ENCODE measurements at places on chromosomes 16 and 17.

- H3K4me1 ChIP-seq: no peaks in the 10 kb centered on the region
- no peak for DNase-seq
- peaks cover 26% of the 10 kb centered on the region for H3K27me3 ChIP-seq
- H3K4me3 ChIP-seq: no peak overlapping the region
Observed at GRCh38 chr17:4607773-4608187, 23.5 kb downstream of the SMTNL2 start.

DNA sequence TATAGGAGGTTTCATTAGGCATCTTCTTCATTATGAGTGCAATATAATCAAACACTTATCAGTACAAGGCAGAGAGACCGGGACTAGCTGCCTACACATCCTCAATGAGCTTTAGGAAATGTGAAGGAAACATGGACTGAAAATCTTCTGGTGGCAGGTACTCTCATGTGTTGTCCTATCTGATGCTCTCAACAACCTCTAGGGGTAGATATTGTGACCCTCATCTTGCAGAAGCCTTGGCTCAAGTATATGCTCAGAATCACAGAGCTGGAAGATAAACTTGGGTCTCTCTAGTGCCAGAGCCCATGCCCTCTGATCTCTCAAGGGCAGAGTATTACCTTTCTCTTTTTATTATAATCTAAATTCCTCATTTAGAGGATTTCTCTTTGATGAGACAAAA, 181.6 kb upstream of the C17orf78 start:
- no peaks in the 10 kb centered on the region for H3K27me3 ChIP-seq
- no peaks in the 10 kb centered on the region for H3K4me1 ChIP-seq
- H3K27ac ChIP-seq: no peak overlapping the region
- no peak for DNase-seq

DNA sequence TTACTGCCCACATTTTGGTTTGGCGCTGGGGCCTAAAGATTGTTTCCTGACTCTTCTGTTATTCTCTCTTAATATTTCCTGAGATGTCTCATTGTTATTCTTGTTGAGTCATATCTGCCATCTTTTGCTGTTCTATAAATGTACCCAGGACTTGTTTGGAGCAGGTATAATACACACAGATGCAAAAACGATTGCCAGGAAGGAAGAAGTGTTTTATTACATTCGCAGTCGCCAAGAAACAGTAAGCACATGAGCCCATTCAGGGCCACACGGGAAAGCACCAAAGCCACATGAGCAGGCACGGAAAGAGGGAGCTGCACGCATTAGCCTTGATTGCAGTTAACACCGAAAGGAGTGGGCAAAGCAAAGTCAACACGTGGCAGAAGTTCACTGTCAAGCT, 70.2 kb downstream of the ARHGAP44 start:
- no peak overlapping the region for H3K4me3 ChIP-seq
- no peaks in the 10 kb centered on the region for H3K36me3 ChIP-seq
- H3K27me3 ChIP-seq: no peaks in the 10 kb centered on the region
- no peaks in the 10 kb centered on the region for H3K4me1 ChIP-seq
- DNase-seq: no peak

- H3K4me3 ChIP-seq: no peak overlapping the region
- H3K27ac ChIP-seq: no peak overlapping the region
- H3K4me1 ChIP-seq: no peaks in the 10 kb centered on the region
- H3K36me3 ChIP-seq: no peaks in the 10 kb centered on the region
Observed at GRCh38 chr17:73137376-73137775, 27.4 kb upstream of the SSTR2 start.

- H3K4me3 ChIP-seq: no peak overlapping the region
- peaks cover 22% of the 10 kb centered on the region for H3K4me1 ChIP-seq
- peaks cover 2% of the 10 kb centered on the region for H3K27me3 ChIP-seq
- H3K27ac ChIP-seq: no peak overlapping the region
Observed at GRCh38 chr16:88473666-88474534, 20.8 kb downstream of the ZFPM1 start.
